Mammary microvascular endothelial cell (primary cell): ENCODE measurements at places on chromosomes 16 and 17. TPM values are rescaled to one million over a fixed set of nuclear protein-coding genes. Genes with fewer than 3 reads are reported as not detected.

The TUBB3 gene
- 202 and 210 TPM in 2 replicates for total RNA-seq

The CCL18 gene
- total RNA-seq: not detected in 2 replicates

The MT1F gene
- 2.0 and 2.9 TPM in 2 replicates for total RNA-seq

The CIITA gene
- 0.05 and 0.07 TPM in 2 replicates for total RNA-seq

The ARL6IP1 gene
- 287 and 331 TPM in 2 replicates for total RNA-seq

The ADAD2 gene
- not detected in 2 replicates for total RNA-seq

The MIEN1 gene
- 77.2 and 85.3 TPM in 2 replicates for total RNA-seq

The NOL3 gene
- 9.3 and 12.7 TPM in 2 replicates for total RNA-seq

The SLC6A2 gene
- total RNA-seq: not detected in 2 replicates

The ARL5C gene
- not detected in 2 replicates for total RNA-seq

The NDRG4 gene
- total RNA-seq: 29.7 and 30.4 TPM in 2 replicates

The SLC5A11 gene
- total RNA-seq: not detected in 2 replicates

The CCL8 gene
- not detected in 2 replicates for total RNA-seq

The CCL11 gene
- total RNA-seq: not detected in 2 replicates

The CIBAR2 gene
- not detected in 2 replicates for total RNA-seq

The TM4SF5 gene
- total RNA-seq: not detected in 2 replicates

The ZNF174 gene
- total RNA-seq: 6.2 and 9.5 TPM in 2 replicates

The CBX8 gene
- 2.1 and 2.4 TPM in 2 replicates for total RNA-seq
